ENCODE measurements at places on chromosomes 2 and 18. TPM values are rescaled to one million over a fixed set of nuclear protein-coding genes. Genes with fewer than 3 reads are reported as not detected.

DNA sequence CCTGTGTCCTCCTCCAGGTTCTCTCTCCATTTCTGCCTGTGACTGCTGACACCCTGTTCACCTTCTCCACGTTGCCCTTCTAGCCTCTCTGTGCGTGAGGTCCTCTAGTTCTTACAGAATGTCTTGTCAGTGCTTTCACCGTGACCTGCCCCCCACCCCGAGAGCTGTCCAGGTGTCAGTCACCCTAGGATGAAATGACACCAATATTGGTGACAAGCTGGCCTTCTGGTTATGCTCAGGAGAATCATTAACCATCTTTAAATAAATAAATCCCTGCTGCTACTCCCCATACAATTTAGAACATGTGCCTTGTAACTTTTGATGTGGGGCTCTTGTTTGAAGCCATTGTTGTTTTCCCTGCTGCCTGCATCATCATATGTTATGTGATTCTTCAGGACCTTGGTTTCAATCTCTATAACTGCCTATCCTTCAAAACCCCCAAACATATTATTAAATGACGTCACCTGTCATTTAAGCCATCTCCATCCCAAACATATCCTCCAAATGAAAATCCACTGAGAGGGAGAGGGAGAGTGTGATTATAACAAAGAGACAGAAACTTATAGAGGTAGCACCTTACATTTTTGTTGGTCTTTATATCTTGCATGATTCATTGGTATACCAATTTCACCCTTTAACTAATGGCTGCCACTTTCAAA lies 496.3 kb downstream of the PARD3B start:
- no peaks in the 10 kb centered on the region for H3K27me3 ChIP-seq
- H3K4me1 ChIP-seq: no peaks in the 10 kb centered on the region
- 0 out of 3 replicates have a peak, but pooled peaks cover 3% of the 10 kb centered on the region for H3K36me3 ChIP-seq
- H3K27ac ChIP-seq: no peak overlapping the region
- no peak overlapping the region for H3K4me3 ChIP-seq
- DNase-seq: no peak

DNA sequence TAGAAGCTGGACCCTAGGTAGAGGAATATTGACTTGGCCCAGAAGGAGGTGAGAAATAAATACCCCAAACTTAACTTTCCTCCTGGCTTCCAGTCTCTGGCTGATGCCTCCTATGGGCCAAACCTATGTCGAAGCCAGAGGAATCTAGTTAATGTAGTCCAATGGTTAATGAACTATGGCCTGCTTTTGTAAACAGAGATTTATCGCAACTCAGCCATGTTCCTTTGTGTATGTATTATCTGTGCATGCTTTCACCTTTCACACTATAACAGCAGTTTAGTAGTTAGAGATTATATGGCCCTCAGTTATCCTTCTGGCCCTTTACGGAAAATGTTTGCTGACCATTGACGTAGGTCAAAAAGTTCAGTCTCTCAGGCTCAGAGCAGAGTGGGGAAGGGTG lies 67.3 kb upstream of the BARD1 start:
- no peak overlapping the region for H3K4me3 ChIP-seq
- no peaks in the 10 kb centered on the region for H3K4me1 ChIP-seq
- H3K27me3 ChIP-seq: no peaks in the 10 kb centered on the region
- no peak overlapping the region for H3K27ac ChIP-seq

GRCh38 chr2:117770730-117771129 lies 43.8 kb upstream of the DDX18 start:
- no peak overlapping the region for H3K4me3 ChIP-seq
- no peaks in the 10 kb centered on the region for H3K36me3 ChIP-seq
- 0 out of 2 replicates have a peak, but pooled peaks cover 3% of the 10 kb centered on the region for H3K4me1 ChIP-seq
- DNase-seq: no peak
- H3K27me3 ChIP-seq: no peaks in the 10 kb centered on the region
- no peak overlapping the region for H3K27ac ChIP-seq

- no peak overlapping the region for H3K4me3 ChIP-seq
- H3K4me1 ChIP-seq: no peaks in the 10 kb centered on the region
- no peak for DNase-seq
- H3K36me3 ChIP-seq: no peaks in the 10 kb centered on the region
- H3K27me3 ChIP-seq: peaks cover 2% of the 10 kb centered on the region
These were observed 128.5 kb downstream of the EN1 start for GRCh38 chr2:118718921-118719320.

DNA sequence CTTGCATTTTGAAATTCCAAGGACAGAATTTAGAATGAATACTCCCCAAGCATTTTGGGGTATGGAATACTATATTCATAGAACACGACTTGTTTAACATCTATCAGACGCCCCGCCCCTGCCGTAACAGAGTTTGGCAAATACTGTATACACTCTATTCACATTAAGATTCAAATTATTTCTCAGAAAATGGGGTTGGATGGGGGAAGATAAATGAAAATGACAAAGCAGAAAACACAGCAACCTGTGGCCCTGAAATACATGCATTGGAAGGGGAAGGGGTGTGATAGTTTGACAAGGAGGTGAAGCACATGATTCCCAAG lies 634.6 kb upstream of the SLC39A10 start:
- H3K27me3 ChIP-seq: no peaks in the 10 kb centered on the region
- H3K27ac ChIP-seq: no peak overlapping the region
- H3K36me3 ChIP-seq: no peaks in the 10 kb centered on the region
- no peaks in the 10 kb centered on the region for H3K4me1 ChIP-seq
- no peak overlapping the region for H3K4me3 ChIP-seq
- no peak for DNase-seq

- no peaks in the 10 kb centered on the region for H3K36me3 ChIP-seq
- H3K4me3 ChIP-seq: no peak overlapping the region
- no peak for DNase-seq
- peaks cover 17% of the 10 kb centered on the region for H3K27me3 ChIP-seq
- H3K27ac ChIP-seq: no peak overlapping the region
These were observed 5.0 kb downstream of the KCTD1 start for GRCh38 chr18:26543373-26543772.

GRCh38 chr2:186648130-186648529 lies 45.7 kb upstream of the FAM171B start:
- H3K36me3 ChIP-seq: peaks cover 13% of the 10 kb centered on the region
- no peaks in the 10 kb centered on the region for H3K27me3 ChIP-seq
- H3K27ac ChIP-seq: no peak overlapping the region
- no peaks in the 10 kb centered on the region for H3K4me1 ChIP-seq

DNA sequence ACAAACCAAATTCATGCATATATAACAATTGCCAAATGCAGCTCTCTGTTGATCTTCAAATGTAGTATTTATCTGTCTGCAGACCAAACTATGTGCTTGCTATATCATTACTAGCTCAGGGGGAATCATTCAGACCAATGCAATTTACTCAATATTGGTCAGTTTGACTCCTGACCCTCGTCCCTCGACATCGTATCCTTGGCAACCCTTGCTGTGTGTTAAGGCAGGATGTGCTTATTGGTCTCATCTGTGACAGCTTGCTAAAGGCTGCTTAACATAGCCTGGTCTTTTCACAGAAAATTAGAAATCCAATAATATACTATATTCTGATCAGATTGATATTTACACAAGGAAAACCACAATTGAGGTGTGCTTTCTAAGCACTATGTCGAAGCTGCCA lies 747.1 kb downstream of the GALR1 start:
- no peaks in the 10 kb centered on the region for H3K27me3 ChIP-seq
- no peak overlapping the region for H3K27ac ChIP-seq
- H3K4me1 ChIP-seq: no peaks in the 10 kb centered on the region
- no peaks in the 10 kb centered on the region for H3K36me3 ChIP-seq
- no peak for DNase-seq
- H3K4me3 ChIP-seq: no peak overlapping the region

DNA sequence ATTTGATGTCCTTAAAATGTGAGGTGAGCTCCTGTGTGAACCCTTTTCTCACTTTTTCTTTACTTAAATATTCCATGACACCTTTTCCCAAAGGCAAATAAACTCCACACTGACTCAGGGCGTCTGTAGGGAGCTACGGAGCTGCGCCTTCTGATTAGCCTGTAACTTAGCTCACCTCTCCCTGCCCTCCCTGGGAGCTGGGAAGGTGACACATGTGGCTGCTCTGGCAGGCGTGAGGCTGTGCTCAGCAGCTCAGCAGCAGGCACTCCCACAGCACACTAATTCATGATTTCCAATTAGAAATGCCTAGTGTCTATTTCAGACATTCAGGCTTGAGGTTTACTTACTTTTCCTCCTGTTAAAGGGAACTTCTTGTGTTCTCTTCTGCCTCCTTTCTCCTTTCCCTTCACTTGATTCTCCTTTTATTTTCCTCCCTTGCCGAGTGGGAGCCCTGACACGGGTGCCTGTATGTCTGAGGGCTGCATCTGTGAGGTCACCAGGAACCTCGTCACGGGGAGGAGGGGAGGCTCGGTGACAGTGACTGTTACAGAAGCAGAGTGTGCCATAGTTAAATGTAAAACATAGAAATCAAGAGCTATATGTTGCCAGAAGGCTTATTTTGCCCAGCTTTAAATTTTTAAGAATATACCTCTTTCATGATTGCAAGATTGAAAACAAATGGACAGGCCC lies 437.1 kb downstream of the DCDC2C start:
- no peaks in the 10 kb centered on the region for H3K4me1 ChIP-seq
- no peaks in the 10 kb centered on the region for H3K27me3 ChIP-seq
- H3K4me3 ChIP-seq: no peak overlapping the region
- no peak overlapping the region for H3K27ac ChIP-seq
- H3K36me3 ChIP-seq: no peaks in the 10 kb centered on the region

- H3K4me1 ChIP-seq: no peaks in the 10 kb centered on the region
- H3K27me3 ChIP-seq: no peaks in the 10 kb centered on the region
- no peak overlapping the region for H3K4me3 ChIP-seq
- no peak for DNase-seq
These were observed 405.1 kb upstream of the CWC22 start for GRCh38 chr2:180412219-180412618.

DNA sequence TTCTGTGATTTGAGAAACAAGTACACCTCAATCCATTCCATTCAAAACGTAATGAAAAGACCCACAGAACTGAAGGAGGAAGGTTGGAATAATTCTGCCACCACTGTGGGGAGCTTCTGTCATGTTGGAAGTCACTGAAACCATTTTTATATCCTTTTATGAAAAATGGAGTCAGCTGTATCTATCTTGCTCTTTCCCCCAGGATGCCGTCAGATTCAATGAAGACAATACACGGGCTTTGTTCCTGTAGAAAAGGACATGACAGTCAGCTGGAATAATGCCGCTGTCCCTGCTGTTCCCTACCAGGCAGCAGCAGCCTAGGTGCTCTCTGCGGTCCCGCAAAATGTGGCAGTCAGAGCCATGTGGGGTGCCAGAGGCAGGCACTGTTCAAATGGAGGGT lies 52.5 kb upstream of the APCDD1 start:
- H3K4me3 ChIP-seq: no peak overlapping the region
- no peaks in the 10 kb centered on the region for H3K36me3 ChIP-seq
- DNase-seq: no peak
- peaks cover 8% of the 10 kb centered on the region for H3K4me1 ChIP-seq
- H3K27me3 ChIP-seq: no peaks in the 10 kb centered on the region
- no peak overlapping the region for H3K27ac ChIP-seq

DNA sequence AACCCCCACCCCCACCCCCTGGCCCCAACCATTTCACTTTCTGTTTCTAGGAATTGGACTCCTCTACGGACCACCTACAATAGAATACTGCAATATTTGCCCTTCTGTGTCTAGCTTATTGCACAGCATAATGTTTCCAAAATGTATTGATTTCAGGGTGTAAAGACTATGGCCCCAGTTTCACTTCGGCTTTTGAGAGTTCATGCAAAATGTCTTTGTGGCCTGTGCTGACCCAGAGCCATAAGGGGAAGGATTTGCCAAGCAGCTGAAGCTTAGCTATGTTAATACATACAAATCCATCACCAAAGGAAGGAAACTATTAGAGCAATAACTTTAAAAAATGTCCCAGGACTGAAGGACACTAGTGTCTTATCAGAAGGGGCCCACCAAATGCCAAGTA lies 11.2 kb upstream of the ATP9B start:
- H3K4me1 ChIP-seq: no peaks in the 10 kb centered on the region
- no peak for DNase-seq
- H3K4me3 ChIP-seq: no peak overlapping the region
- H3K27me3 ChIP-seq: no peaks in the 10 kb centered on the region
- H3K36me3 ChIP-seq: no peaks in the 10 kb centered on the region

- H3K27ac ChIP-seq: no peak overlapping the region
- no peaks in the 10 kb centered on the region for H3K27me3 ChIP-seq
- no peak for DNase-seq
- H3K4me3 ChIP-seq: no peak overlapping the region
These were observed 29.3 kb downstream of the EFHD1 start for GRCh38 chr2:232662486-232663260.

GRCh38 chr18:27763341-27763740 lies 413.6 kb downstream of the CDH2 start:
- no peaks in the 10 kb centered on the region for H3K36me3 ChIP-seq
- peaks cover 5% of the 10 kb centered on the region for H3K4me1 ChIP-seq
- no peaks in the 10 kb centered on the region for H3K27me3 ChIP-seq
- no peak overlapping the region for H3K27ac ChIP-seq
- DNase-seq: no peak

GRCh38 chr2:227482638-227483340 lies 10.8 kb downstream of the AGFG1 start:
- no peak overlapping the region for H3K27ac ChIP-seq
- no peak overlapping the region for H3K4me3 ChIP-seq

Gene ACMSD
- not detected for total RNA-seq

Gene IRS1
- 15.0 TPM for total RNA-seq

Gene TMEM163
- total RNA-seq: 0.66 TPM

Gene SLC5A6
- total RNA-seq: 112 TPM

Measured in H9 (cell line).